AML-193 (cell line): ENCODE measurements at places on chromosomes 5 and 9.

DNA sequence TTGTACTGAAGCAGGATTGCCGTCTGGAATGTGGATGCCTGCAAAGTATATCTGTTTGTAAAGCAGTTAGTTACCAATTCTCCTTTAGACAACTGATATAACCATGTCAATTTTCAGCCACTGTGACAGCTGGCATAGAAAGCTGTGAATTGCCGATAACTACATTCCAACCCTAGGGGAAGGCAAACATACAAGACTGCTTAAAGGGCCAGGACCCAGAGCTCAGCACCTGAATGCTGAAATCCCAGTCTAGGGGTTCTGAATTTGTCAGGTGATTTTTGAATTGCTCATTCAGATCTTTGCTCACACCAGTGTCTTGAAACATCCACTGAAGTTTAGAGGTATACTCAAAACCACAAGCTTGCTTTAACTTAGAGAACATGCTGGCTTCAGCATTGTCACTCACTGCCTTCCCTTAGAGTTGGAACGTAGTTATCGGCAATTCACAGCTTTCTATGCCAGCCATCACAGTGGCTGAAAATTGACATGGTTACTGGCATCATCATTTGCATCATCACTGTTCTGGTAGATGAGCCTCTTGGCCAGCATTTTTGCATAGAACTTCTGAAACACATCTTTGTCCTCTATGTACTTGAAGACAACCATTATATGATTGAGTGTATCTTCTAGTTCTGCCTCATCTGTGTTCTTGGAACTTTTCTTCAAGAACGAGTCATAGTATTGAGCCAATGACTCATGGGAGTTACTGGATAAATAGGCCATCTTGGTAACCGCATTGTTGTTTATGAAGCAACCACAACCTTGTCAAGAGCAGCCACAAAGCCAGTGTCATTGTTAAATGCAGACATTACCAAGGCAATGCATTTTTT, 82.1 kb downstream of the CCDC192 start:
- no peak for DNase-seq

DNA sequence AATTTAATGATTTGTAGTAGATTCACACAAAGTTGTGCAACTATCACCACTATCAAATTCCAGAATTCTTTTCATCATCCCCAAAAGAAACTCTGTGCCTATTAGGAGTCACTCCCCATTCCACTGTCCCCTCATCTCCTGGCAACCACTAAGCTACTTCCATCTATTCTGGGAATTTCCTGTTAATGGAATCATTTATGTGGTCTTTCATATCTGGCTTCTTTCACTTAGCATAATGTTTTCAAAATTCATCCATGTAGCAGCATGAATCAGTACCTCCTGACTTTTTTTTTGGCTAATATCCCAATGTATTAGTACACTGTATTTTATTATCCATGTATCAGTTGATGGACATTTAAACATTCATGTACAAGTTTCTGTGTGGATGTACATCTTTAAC, 157.6 kb downstream of the TTC39B start:
- DNase-seq, result no peak

DNA sequence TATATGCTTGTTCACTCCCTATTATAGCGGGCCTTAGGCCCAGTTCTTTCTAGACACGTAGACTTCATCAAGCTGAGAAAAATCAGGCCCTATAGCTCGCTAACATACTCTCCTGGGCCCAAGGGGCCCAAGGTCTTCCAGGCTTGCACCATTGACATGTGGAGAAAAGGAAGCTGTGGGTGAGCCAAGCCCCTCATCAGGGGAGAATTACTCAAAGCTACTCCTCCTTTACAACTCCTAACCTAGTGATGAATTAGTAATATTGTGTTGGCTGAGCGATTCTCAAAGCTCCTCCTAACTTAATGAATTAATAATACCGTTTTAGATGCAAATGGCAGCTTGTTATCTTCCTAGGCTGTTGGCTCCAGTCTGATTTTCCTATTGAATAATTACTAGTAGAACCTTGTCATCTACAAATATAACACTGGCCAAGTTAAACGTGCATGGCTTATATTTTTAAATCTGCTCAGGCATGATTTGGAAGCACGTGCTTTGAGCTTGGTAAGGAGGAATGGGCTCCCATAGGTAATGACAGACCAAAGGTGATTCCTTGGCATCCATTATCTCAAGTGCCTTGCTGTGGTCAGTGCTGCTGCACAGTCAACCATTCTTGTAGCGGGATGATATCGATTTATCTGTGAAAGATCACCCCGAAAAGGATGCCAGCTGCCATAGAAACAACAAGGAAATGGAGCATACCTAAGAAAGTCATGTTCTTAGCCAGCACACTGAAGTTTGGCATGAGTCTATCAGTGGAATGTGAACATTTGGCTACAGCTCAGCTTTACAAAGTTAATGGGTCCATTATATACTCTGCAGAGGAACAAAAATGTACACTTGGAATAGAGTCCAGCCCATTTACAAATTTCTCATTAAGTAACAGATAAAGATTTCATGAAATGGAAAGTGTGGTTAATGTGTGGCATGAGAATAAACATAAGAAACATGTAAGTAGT, 23.8 kb downstream of the LVRN start:
- DNase-seq, result no peak

GRCh38 chr9:23771746-23772384, 54.2 kb downstream of the ELAVL2 start:
- DNase-seq, result no peak

DNA sequence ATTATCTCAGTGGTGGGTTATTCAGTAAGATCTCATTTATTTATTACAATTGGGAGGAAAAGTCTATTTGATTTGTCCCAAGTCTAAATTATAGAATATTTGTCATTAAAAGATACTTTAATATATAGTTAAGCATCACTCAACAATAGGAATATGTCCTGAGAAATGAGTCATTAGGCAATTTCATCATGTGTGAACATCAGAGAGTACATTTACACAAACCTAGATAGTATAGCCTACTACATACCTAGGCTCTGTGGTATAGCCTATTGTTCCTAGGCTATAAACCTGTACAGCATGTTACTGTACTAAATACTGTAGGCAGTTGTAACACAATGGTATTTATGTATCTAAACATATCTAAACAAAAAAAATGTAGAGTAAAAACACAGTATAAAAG, 135.0 kb upstream of the RASA1 start:
- no peak for DNase-seq

- no peak for DNase-seq
Observed at GRCh38 chr5:138458384-138458783, 6.9 kb upstream of the EGR1 start.

- no peak for DNase-seq
Observed at GRCh38 chr5:74973694-74974093, 78.7 kb downstream of the GCNT4 start.

GRCh38 chr9:91417602-91418214, 5.9 kb downstream of the NFIL3 start:
- no peak for DNase-seq

DNA sequence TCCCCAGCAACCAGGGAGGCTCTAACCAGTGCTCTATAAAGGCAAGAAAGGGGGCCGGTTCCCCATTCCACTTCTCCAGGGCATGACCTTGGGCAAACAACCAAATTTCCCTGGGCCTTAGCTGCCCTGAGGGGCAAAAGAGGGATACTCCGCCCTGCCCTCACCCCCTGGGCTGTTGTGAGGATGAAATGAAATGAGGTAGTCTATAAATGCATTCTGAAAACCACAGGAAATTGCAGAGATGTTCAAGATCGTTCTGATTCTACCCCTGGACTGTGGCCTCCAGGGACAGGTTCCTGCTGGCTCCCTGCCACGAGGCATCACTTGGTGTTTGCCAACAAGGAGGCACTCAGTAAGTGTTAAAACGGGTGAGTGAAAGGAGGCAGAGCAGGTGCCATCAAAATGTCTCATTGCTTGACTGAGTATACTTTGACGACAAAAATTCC, 5.7 kb downstream of the RAPGEF1 start:
- DNase-seq, result peak; percentile 92

DNA sequence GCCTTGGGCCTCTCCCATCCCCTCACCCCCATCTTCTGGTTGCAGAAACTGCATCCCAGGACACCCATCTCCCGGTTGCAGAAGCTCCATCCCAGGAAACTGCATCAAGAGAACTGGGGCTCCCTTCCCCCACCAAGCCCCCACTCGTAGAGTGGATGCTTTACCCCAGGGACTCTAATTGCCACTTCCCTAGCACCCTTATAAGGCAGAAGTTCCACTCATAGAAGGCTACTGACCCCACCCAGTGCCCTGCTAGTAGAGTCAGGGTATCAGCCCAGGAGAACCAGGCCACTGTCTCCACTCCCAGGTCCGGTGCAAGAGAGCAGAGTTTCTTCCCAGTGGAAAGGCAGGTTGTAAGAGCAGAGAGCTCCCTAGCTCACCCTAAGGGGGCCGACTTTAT, 12.2 kb upstream of the SYK start:
- DNase-seq, result no peak

GRCh38 chr5:96370976-96371375, 62.1 kb downstream of the PCSK1 start:
- no peak for DNase-seq

DNA sequence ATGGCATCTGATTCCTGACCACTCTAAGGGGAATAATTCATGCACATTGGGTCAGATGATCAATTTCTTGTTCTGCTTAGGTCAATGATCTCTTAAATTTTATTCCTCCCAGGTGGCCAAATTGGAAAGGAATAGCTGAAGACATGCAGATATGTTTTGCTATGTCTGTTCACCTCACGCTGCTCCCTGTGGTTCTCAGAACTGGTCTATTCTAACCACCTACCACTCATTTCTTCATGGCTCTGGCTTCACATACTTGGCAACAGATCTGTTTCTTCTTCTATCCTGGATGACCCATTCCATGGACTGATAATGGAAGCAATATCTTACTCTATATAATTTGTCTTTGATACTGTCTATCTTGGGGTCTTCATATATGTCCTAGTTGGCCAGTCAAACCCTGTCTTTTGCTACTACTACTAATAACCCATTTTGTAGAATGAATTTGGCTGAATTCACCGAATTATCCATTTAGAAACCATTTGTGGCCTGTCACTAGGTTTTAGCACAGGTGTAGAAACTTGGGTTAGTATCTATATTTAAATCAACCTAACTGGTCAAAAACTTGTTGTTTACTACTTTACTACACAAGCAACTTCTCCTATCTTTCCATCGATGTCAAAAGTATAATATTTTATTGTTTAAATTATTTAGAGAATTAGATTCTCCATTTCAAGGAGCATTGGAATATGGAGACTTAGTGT, 650.9 kb downstream of the TLE4 start:
- no peak for DNase-seq

DNA sequence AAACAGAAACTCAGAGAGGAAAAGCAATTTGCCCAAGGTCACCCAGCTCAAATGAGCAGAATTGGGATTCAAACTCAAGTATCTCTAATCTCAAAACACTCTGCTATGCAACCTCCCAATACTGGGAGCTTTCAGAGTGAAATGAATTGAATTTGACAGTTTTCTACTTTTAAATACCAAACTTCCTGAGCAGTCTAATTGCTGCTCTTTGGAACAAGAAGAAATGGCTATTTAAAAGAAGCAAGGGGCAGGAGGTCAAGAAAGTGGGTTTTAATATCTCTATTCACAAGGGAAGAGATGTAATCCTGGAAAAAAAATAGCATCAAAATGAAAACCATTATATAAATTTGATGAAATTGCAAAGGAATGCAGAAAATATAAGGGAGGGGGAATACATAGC, 142.6 kb downstream of the INSYN2B start:
- no peak for DNase-seq

- DNase-seq, result no peak
Observed at GRCh38 chr9:111599092-111599954, at the start of gene PTGR1. PTGR1 (minus strand) TSS chr9:111599647; CDS start chr9:111597422, 2,225 bp downstream.

- DNase-seq, result no peak
Observed at GRCh38 chr5:123807177-123807945, 295.4 kb downstream of the CSNK1G3 start.

DNA sequence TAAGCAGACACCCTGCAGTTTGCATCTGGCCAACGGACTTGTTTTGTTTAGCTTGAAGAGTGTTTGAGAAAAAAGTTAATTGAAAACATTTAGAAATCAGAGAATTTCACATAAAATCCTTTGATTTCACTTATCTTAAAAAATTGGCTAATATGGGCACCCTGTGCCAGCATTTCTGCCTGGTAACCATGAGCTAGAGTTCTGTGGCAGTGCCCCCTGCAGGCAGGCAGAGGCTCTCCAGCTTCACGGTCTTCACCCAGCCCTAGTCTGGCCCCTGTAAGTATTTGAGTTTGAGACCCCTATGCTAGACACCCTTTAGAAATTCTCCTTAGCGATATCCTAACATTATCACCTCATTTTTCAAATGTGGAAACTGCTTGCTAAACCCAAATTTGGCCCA, 18.8 kb upstream of the FANCC start:
- DNase-seq, result peak; percentile 13

DNA sequence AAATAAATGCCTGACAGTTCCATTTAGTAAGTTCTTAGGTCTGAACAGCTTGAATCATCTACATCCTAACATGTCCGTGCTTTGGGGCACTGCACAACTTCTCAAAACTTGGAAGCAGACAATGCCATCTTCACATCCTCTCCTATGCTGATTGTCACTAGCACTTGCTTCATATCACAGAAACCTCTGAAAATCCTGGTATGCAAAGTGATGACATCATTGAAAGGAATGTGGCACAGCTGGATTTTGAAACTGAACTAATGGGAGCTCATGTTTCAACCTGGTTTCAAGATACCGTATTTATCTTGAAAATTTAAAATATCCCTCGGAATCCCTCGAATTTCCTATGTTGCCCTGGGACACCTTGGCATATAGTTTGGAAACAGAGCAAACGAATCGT, 490.2 kb upstream of the DAP start:
- DNase-seq, result no peak

DNA sequence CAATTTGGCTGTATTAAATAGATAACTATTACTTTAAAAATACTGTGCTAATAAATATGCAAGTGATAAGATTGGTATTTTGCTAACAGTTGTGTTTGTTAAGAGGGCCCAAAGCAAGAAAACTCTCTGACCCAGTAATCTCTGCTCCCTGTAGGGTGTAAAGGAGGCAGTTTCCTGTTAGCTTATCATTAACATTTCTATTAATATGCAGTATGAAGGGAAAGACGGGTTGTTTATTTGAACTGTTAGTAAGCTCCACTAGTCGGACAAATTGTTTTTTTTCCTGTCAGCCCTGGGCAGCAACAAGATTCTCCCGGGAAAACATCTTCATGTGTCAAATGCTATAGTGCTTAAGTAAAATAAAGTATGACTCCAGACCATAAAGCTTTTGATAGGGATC, 35.6 kb downstream of the ERP44 start:
- no peak for DNase-seq

- DNase-seq, result peak; percentile 84
Observed at GRCh38 chr5:160269017-160269416, 39.7 kb downstream of the FABP6 start.
